Muscle of back (tissue), 13 donors: ENCODE measurements at places on chromosomes 3 and 15. TPM values are rescaled to one million over a fixed set of nuclear protein-coding genes. Genes with fewer than 3 reads are reported as not detected.

The UBAP1L gene
- polyA plus RNA-seq: 3.1 TPM

The AMOTL2 gene
- polyA plus RNA-seq: 48.2 TPM

The PAQR9 gene
- not detected for polyA plus RNA-seq

The PLIN1 gene
- 1.1 TPM for polyA plus RNA-seq

The OSBPL10 gene
- 9.9 TPM for polyA plus RNA-seq

The GOLGA6L10 gene
- polyA plus RNA-seq: 4.6 TPM

The POC1A gene
- polyA plus RNA-seq: 2.6 TPM

The RASGRF1 gene
- polyA plus RNA-seq: not detected

The KLHL24 gene
- 22.8 TPM for polyA plus RNA-seq

The ZBBX gene
- 0.08 TPM for polyA plus RNA-seq

The LRRC31 gene
- not detected for polyA plus RNA-seq

The ARGFX gene
- polyA plus RNA-seq: not detected

The CNTN4 gene
- 7.8 TPM for polyA plus RNA-seq

The ATP2B2 gene
- polyA plus RNA-seq: 3.9 TPM
